ENCODE measurements at places on chromosomes 11 and 22. TPM values are rescaled to one million over a fixed set of nuclear protein-coding genes. Genes with fewer than 3 reads are reported as not detected.

DNA sequence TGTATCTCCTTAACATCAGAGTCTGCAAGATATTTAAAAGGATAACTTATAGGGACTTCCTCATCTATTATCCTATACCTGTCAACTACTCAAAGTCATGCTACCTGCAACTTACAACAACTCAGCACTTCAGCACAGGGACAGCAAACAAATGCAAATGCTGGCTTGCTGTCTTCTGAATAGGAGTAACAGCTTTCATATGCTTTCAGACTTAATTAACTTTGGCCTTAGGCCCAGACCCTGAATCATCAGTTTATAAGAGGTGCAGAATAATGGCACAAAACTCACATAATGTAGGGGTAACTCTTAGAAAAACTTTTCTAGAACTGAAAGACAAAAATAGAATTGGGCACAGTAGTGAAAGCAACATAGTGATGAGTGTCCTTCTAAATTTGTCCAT, 953.4 kb downstream of the DLG2 start:
- no peak for DNase-seq

GRCh38 chr11:116874251-116874650, 36.8 kb upstream of the APOA1 start:
- no peak for DNase-seq

- no peak for DNase-seq
Measured at GRCh38 chr11:77113382-77114088, 10.9 kb downstream of the OMP start.

GRCh38 chr22:42320443-42321416, 50.3 kb upstream of the TCF20 start:
- DNase-seq = no peak

DNA sequence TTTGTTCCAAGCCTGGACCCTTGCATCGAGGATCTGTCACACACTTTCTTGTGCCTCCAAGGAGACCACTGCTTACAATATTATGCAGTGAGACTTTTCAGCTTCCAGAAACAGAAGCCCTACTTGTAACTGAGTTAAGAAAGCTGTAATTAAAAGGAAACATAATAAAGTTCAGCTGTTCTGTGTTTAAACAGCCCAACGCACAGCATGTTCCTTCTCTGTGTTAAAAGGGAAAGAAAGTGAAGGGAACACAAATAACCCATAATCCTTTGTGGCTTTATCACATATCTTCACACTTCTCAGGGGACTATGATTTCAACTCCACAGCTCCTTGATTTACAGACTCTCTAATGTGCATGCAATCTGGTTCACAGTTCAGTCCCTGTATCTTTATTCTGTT, 200.3 kb upstream of the MTNR1B start:
- DNase-seq = no peak

DNA sequence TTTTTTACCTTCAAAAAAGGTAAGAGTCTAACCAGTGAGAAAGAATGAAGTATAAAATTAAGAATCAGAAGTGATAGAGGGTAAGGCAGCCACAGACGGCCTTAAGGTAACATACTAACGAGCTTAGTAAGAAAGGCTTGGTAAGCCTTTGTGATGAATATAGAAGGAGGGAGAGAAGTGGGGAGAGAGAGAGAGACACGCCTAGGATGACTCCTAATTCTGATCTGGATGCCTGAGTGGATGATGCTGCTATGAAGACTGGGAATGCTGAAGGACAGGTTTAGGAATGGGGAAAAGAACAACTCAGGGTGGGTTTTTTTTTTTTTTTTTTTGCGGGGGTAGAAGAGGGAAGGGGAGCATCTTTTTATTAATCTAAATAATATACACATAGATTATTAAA, 4.8 kb downstream of the FBXO3 start:
- DNase-seq = no peak

The FRMD8 gene
- 19.5 TPM for polyA plus RNA-seq

The MUC5AC gene
- 0.29 TPM for polyA plus RNA-seq

The P2RY2 gene
- 0.90 TPM for polyA plus RNA-seq

The RIN1 gene
- polyA plus RNA-seq = 4.5 TPM

The ASPHD2 gene
- polyA plus RNA-seq = 0.55 TPM

The CELSR1 gene
- polyA plus RNA-seq = 30.3 TPM

The KLHL35 gene
- polyA plus RNA-seq = 1.4 TPM
